ENCODE measurements at places on chromosomes 3 and 15.

DNA sequence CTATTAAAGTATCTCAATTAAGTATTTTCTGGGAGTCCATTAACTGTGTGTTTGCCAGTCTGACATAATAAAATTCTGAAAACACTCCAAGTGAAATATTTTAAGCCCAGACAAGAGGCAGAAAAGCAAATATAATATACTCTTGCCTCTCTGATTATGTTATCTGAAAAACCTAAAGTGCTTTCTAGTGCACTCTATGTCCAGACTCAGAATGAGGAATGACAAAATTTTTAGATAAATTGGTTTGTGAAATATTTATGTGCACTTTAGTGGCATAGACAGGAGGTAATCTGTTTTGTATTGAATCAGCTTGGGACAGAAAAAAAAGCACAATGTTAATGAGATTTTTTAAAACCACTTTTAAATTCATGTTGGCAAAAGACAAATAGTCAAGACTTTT lies 508.2 kb upstream of the SUCLG2 start:
- no peak for DNase-seq

DNA sequence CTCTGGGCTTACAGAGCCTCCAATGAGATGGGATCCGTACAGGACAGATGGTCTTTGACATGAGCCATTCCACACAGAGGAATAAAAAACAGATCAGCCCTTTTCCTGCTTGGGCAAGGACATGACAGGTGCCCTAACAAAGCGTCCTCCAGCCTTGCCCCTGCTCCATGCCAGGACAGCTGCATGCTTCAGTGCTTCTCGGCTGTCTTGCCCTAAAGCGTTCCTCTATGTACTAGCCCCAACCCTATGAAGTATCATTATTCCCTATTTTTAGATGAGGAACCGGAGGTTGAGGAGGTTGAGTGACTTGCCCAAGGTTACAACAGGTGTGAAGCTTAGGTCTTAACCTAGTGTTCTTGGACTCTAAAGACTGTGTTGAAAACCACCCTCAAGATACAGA lies 10.5 kb downstream of the POMGNT2 start:
- no peak for DNase-seq

GRCh38 chr3:127050733-127051132 lies 67.8 kb downstream of the PLXNA1 start:
- DNase-seq, result no peak

DNA sequence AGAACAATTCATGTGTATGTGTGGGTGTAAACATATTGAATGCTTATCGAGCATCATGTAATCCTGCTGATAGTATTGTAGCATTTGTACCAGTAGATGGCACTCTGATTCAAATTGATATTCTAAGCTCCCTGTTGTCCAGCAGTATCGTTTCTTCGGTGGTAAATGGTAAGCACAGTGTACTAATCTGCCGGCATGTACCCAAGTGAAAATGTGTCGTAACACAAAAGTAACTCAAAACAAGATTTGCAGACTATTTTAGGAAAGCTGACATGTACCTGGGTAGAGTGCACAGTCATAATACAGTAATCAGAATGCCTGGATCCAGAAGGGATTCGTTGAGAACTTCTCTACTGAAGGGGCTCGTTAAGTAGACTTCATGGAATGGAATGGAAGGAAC lies 31.7 kb upstream of the MNS1 start:
- peak; percentile 18 for DNase-seq

DNA sequence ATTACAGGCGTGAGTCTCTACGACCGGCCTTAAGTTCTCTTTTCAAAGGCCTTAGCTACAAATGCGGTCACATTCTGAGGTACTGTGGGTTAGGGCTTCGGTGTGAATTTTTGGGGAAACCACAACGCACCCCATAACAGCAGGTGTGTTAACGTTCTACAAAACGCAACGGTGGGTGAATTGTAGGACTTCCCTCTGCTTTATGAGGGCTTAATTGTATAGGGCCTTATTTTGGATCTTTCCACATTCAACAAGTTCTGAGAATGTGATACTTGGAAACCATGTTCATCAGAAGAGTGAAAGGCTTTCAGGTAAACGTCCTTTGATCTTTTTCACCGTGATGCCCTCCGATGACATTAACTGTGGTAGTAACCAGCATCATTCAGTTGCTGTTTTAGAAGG lies 998.6 kb upstream of the CFAP20DC start:
- no peak for DNase-seq

DNA sequence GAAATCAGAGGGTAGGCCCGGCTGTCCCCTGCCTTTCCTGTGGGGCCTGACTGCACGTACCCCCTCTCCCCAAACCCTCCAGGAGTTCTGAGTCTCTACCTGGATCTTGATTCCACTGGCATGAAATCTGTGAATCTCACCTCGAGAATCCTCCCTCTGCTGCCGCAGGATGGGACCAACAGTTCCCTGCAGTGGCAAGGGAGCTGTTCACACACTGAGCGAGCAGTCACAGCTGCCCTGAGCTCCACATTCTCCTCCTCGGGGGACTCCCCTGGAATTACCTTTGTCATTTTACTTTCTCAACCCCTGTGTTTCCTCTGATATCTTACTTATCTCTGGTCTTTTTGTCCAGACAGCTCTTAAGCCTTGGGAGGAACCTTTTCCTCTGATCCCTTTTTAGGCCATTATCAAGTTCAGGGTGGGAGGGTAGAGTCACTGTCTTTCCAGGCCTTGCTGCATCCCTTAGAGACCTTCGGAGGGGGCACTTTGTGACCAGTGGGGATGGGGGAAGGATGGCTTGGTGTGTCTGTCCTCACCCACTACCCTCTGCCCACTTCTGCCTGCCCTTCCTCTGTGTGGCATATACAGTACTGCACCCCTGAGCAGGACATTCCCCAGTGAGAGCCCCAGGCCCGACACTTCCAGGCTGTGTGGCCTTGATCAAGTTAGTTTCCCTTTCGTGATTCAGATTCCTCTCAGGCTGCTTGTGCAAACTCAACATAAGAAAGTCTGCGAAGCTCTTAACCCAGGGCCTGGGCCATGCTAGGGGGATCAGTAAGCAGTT lies 42.0 kb downstream of the CACNA2D3 start:
- no peak for DNase-seq

DNA sequence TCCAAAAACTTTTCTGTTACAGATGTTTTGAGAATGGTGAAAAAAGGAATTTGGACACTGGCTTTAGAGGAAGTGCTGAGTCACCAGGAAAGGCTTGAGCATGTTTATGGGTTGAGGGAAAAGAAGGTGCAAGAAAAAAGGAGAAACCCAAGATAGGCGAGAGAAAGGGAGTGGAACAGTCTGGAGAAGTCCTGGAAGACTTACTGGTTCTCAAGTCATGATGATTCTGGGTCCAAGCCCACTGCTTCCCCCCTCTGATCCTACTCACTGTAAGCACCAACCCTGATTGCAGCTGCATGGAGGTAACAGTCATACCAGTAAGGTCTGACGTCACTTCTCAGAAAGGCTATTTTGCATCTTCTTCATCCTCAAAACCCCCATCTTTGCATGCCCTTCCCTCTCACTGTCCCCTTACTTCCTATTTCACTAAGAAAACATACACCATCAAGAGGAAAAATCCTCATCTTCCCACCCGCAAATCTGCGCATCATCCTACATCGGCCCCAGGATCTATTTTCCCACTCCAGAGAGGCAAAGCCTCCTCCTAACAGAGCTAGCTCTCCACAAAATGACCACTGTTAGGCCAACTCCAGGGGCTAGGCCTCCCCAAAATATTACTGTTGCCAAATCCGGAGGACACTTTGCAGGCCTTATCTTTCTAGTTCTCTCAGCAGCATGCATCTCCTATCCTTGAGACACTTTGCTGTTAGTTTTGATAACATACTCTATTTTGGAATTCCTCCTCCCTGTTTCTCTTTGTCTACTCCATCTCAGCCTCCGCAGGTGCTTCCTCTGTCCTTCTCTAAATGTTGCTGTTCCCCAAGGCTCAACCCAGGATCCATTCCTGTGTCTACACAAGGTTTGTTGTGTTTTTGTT lies 3.2 kb upstream of the ATP13A3 start:
- no peak for DNase-seq

DNA sequence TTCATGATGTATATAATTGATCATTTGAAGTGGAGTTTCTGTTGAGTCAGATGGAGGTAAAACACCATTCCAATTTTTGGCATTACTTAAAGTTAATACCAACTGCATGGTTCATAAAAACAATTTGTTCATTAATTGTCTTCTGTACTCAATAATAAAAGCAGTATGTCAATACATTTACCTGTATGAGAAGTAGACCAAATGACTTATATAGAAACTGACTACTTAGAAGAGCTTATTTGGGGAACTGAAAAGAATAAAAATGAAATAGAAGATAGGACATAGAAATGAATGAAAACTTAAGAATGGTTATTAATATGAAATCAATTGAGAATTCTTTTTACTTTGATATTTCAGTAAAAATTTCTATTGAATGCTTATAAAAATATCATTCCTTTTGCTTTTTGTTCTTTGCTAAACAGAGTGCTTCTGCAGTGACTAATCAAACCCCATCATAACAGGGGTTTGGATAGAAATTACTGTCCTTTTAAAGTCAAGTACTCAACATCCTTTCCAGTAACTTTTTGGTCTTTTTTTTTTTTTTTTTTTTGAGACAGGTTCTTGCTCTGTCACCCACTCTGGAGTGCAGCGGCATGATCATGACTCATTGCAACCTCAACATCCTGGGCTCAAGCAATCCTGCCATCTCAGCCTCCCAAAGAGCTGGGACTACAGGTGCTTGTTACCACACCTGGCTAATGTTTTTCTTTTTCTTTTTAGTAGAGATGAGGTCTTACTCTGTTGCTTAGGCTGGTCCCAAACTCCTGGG lies 6.5 kb upstream of the CRYBG3 start:
- DNase-seq, result no peak

DNA sequence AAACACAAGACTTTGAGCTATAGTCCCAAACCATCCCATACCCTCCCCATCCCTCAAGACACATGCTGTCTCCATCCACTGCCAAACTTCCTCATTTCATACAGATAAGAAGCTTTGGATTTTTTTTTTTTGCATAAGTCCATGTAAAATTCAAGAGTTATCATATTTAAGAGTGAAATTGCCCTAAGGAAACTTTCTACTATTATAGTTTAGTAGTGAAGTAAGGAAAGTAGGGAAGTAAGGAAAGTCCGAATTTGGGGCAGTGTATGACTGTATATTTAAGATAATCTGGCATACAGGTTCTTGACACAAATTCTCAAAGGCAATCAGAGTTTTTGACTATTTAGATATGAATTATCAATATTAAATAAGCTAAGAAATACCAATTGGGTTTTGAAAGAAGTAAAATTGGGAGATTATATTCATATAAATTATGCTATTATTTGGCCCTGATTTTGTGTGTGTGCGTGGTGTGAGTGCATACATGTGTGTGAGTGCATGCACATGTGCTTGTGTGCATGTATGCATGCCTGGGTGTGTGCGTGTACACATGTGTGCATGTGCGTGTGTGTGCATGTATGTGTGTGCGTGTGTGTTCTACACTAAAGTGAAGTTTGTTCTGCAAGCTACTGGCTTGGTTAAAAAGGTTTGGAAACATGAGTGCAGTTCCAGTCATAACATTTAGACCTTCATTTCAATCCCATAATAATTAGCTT lies 83.6 kb upstream of the MBNL1 start:
- no peak for DNase-seq

- DNase-seq, result no peak
Measured at GRCh38 chr3:127865941-127866340, 43.6 kb upstream of the MGLL start.

DNA sequence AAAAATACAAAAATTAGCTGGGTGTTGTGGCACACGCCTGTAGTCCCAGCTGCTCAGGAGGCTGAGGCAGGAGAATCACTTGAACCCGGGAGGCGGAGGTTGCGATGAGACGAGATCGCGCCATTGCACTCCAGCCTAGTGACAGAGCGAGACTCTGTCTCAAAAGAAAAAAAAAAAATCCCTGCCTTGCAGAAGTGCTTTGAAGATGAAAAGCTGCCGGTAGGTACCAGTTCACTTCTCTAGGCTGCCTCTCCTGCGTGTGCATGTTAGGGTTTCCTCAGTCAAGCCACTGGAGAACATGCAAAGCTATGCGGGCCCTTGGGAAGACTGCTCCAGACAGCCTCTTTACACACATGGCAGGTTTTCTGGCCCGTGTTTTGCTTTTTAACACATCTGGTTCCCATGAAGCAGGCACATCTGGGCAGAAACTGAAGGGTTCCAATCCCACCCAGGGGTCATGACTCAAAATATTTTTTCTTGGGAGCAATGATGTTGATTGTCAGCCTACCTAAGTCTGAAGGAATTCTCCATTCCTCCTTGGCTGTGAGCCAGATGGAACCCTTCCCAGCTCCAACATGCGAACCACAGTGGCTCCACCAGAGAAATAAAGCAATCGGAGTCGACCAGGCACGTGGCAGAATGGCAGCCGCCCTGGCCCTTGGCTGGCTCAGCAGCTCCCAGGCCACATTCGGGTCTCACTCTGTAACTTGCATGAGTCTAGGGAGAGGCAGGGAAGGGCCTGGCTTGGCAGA lies 29.6 kb downstream of the MGLL start:
- DNase-seq, result no peak

GRCh38 chr15:51094606-51095569 lies at the start of gene TNFAIP8L3:
Gene TNFAIP8L3 (minus strand): TSS chr15:51094906. CDS start chr15:51094595, 311 bp downstream.
- no peak for DNase-seq

DNA sequence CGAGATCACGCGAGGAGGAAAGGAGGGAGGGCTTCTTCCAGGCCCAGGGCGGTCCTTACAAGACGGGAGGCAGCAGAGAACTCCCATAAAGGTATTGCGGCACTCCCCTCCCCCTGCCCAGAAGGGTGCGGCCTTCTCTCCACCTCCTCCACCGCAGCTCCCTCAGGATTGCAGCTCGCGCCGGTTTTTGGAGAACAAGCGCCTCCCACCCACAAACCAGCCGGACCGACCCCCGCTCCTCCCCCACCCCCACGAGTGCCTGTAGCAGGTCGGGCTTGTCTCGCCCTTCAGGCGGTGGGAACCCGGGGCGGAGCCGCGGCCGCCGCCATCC lies 1.1 kb upstream of the SETD5 start:
- no peak for DNase-seq

DNA sequence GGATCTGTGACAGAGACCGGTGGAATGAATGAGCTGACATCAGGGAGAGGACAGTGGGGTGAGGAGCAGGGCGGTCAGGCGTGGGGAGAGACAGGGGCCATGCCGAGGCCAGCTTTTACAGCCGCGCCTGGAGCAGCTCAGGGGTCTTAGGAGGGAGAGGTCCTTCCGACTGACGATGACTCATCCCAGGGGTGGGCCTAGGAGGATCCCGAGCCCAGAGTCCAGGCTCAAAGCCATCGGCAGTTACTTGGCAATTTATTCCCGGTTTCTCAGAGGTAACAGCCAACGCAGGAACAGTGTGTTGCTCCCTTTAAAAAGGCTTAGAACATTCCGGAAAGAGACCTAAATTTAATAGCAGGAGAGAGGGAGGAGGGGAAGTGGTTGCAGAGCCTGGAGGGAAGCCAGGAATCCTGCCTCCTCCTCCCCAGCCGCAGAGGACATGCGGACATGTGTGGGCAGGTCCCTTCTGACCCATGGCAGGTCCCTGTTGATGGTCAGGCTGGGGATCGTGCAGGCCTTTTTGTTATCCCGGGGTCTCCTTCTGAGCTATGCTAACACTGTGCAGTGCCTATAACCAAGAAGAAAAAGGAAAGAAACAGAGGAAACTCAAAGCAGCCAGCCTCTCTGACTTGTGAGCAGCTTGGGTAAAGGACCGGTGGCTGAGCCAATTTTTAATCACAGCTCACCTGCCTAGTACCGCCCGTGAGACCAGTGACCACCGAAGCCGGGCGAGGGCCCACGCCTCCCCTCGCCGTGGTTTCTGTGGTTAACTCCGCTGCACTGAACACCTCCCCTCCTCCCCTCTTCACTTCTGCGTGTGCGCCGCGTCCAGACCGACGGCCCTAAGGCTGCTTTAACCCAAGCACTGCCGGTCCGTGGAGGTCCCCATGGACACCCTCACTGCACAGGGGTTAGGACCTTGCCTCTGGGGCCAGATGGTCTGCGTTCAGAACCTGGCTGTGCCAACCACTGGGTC lies 392.4 kb upstream of the PROK2 start:
- DNase-seq, result peak; percentile 5
